SK-N-SH (cell line): ENCODE measurements at places on chromosomes 13 and 19.
A peak's percentile ranks its signal among the peaks of the same experiment; 100 is the strongest.

GRCh38 chr19:49680421-49681351, 3.6 kb downstream of the PRMT1 start:
- peak; percentile 96 for DNase-seq

- no peak for DNase-seq
These were observed 54.8 kb downstream of the COG3 start for GRCh38 chr13:45519493-45519892.

DNA sequence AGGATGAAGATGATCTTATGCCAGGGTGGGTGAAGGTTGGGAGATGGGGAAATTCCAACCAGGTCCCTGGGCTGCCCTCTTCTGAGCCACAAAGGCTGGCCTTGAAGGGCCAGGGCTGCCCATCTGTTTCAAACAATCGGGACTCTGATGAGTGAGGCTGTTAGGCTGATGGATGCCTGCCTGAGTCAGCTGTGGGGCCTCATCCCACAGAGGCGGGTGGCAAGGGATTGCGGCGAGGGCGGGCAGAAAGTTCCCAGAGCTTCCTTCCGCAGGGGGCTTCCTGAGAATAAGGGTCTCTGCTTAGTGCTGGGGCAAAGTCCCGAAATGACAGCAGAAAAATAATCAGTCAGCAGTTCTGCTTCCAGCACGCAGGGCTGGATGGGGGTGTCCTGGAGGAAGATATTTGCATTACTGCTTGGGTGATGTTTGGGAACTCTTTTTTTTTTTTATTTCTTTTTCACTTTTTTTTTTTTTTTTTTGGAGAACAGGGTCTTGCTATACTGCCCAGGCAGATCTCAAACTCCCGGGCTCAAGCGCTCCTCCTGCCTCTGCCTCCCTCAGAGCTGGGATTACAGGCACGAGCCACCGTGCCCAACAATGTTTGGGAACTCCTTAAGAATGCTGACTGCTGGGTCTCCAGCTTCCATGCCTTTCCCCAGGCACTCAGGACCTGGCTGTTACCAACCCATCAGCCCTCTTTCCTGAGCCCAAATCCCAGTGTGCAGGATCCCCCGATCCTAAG, 14.1 kb downstream of the SH3GL1 start:
- DNase-seq: no peak

GRCh38 chr13:30744056-30744680, 8.8 kb downstream of the ALOX5AP start:
- no peak for DNase-seq

GRCh38 chr13:70662231-70662940, 554.1 kb upstream of the KLHL1 start:
- no peak for DNase-seq

DNA sequence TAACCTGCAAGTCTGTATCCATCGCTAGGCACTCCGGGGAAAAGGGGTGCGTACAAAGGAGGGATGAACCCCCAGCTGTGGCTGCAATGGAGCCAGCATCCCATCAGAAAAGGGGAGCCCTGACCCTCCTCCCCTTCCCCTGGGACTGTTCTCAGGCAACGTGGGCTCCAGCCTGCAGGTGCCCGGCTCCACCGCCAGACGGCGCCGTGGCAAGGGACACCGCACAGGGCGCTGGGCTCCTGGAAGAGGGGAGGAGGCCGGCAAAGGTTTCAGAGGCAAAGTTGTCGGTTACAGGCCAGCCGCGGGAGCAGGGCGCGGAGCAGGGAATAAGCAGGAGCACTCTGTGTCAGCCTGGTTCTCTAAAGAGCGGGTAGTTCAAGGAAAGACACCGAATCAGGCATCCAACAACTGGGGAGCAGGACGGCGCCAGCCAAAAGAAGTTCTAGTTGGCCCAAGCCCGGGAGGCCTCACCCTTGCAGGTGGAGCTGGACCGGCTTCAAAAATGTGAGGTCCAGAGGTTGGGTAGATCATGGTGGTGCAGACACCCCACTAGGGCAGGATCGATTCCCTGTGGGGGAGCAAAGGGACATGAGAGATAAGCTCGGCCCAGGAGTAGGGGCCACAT, 53.0 kb upstream of the ATP12A start:
- DNase-seq: peak; percentile 49

DNA sequence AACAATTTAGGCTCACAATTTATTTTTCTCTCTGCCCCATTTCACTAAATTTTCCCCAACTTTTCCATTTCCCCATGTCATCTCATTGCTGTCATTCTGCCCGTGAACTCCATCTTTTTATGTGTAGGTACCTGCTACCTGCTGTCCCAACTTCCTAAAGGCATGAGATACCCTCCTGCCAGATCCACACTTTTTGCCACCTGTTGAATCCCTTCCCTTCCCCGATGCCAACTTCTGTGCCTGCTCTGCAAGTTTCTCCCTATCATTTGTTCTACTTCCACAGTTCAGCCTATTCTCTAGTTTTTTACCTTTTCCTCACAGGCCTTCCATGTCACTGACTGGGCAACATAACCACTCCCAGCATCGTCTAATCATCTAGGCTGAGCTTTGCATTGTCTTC, 607.5 kb upstream of the KLF12 start:
- no peak for DNase-seq

GRCh38 chr13:91313581-91313980, 33.9 kb upstream of the MIR17HG start:
- DNase-seq: no peak

GRCh38 chr13:48194379-48194754, 38.6 kb upstream of the ITM2B start:
- DNase-seq: no peak

DNA sequence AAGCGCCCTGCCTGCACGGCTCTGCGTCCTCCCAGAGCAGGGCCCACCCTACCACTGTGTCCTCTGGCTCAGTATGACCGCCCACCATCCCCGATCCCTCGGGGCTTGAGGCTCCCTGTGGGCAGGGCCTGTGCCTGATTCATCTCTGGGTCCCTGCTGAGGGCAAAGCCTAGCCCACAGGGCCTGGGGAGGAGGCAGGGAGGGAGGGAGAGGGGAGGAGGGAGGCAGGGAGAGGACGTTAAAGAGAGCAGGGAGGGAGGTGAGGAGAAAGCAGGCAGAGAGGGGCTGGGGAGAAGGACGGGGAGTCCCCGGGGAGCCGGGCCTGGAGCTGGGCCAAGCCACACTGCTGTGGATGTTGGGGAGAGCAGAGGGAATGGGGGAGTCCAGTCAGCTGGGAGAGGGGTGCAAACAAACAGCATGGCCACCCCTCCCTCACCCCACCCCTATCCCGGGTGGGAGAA, 4.0 kb upstream of the ERFL start:
- DNase-seq: no peak

GRCh38 chr13:87128491-87128890, 542.7 kb upstream of the SLITRK5 start:
- DNase-seq: no peak

DNA sequence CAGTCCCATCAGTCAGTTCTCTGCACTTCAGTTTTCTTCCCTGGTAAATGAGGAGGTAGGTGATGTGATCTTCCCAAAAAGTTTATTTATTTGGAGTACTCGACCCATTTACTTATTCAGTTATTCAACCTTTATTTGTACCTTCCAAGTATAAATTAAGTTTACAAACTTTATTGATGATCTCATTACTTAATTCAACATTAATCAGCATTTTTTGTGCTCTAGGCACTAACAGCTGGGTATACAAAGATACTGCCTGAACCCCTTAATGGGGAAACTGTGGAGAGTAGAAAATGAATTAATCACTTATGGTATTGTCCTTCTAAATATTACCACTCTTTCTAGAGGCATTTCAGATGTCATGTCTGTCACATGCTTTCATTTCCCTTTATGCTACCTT, 293.3 kb downstream of the DLEU7 start:
- DNase-seq: no peak

- no peak for DNase-seq
These were observed 27.6 kb downstream of the ZNF541 start for GRCh38 chr19:47545061-47545948.

DNA sequence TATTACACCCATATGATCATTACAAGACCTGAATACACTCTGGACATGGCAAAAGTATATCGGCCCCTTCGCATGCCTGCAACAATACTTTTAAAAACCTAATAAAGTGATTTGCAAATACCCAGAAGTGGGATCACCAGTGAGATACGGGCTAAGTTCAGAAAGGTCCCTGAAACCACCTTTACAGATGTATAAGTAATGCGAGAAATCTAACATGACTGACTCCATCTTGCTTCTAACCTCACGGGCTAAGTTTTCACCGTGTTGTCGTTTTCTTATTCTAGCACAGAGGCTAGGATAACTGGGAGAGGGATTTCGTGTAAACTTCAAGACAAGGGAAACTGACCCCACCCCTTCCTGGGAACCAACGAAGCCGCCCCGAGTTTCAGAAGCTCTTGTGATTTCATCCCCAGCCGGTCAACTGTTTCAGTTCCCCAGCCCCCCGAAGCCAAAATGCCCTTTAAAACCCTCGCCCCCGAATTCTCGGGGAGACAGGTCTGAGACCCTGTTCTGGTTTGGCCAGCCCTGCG, 703 bp downstream of the NEK3 start:
- peak; percentile 58 for DNase-seq

GRCh38 chr13:103772576-103772975, 706.4 kb upstream of the SLC10A2 start:
- no peak for DNase-seq

DNA sequence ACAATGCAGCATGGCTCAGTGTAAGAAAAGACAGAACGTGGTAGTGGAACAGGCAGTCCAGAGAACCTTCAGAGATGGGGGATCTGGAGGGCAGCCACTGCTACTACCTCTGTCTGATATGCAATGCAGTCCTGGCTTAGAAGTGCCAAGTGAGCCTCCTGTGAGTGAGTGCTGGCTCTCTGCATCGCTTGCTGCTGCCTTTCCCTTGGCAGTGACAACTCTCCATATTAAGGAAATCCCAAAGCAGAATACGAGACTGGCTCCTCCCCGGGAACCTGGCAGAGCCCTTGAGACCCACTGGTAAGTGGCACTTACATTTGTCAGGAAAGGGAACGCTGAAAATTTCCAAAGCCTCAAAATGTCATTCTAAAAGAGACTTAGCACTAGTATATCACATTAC, 7.5 kb downstream of the DOCK9 start:
- no peak for DNase-seq

DNA sequence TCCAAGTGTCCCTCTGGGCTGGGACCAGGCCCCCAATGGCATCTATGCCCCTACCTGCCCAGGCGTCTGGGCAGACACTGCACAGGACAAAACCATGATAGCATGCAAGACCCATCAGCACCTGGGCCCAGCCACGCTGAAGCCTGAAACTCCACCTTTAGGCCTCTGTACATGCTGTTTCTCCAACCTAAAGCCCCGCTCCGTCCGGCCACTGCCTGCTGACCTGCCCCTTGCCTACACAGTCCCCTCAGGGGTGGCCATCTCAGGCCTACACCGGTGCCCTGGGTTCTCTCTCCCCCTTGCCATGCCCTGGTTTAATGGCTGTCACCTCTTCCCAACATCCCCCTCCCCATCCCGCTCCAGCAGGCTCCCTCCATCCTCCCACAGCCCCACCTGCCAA, 15.3 kb downstream of the GJA3 start:
- no peak for DNase-seq

GRCh38 chr13:66574606-66575005, 655.5 kb downstream of the PCDH9 start:
- no peak for DNase-seq

DNA sequence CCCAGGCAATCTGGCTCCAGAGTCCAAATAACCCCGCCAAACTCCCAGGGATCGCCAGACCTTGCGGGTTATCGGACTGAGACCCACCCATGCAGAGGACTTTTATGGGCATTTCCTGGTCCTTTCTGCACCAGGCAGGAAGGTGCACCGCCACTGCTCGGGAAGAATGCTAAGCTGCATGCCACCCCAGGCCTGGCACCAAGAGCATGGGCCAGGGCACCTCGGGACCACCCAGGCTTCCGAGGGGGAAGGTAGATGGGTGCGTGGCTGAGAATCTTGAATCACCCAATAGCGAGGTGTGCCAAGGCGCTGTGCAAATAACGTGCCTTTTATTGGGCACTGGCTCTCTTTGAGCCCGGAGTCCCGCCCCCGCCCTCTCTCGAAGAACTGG, 422 bp upstream of the ZNF575 start:
- DNase-seq: peak; percentile 59

GRCh38 chr13:72004246-72004645, 137.2 kb upstream of the DACH1 start:
- DNase-seq: no peak

DNA sequence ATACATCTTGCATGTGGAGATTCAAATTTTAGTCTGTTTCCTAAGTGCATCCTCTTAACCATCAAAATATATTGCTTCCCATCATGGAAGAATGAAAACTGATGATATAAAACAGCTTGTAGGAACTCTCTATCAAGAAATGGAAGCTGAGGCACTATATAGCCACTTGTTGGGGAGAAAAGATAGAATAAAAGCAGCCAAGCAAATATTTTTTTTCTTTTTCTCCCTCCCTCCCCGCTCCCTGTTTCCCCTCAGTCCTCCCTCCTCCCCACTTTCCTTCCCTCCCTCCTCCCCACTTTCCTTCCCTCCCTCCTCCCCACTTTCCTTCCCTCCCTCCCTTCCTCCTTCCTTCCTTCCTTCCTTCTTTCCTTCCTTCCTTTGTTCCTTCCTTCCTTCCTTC, 413.8 kb downstream of the GPC6 start:
- no peak for DNase-seq

- no peak for DNase-seq
These were observed 812.8 kb upstream of the SLC10A2 start for GRCh38 chr13:103878891-103879605.

DNA sequence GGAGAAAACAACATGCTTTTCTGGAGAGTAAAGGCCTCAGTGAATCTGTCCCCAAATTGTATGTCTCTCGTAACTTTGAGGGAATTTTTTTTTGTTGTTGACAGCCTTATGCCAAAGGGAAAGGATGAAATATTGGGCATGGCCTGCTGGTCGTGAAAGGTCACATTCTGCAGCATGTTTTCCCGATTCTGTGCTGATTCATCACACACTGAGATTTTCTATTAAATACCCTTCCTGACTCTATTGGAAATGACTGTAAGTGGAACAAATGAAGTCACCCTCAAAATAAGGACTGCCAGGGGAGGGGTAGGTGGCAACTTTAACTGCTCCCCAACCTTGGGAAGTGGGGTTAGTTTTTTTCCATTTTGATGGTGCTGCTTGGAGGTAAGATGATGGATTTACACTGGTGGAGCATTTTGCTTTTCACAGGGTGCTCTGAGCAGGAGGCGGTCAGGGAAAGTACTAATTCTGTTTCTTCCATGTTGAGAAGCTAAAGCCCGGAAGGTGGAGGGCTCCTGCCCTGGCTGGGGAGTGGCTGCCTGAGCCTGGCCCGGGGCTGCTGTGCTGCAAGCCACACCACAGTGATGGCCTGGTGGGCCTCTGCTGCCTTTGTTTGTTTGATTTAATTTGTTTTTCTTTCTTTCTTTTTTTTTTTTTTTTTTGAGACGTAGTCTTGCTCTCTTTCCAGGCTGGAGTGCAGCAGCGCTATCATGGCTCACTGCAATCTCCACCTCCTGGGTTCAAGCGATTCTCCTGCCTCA, 116.8 kb upstream of the SPATA13 start:
- DNase-seq: no peak

- DNase-seq: no peak
These were observed 3.0 kb downstream of the ANGPTL4 start for GRCh38 chr19:8366961-8367326.

DNA sequence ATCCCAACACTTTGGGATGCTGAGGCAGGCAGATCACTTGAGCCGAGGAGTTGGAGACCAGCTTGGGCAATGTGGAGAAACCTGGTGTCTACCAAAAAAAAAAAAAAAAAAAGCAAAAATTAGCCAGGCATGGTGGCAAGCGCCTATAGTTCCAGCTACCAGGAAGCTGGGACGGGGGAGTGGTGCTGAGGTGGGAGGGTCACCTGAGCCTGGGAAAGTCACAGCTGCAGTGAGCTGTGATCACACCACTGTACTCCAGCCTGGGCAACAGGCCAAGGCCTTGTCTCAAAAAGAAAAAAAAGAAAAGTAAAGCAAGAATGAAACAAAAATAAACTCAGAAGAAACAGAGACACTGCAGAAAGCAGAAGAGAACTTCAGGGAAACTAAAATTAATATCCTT, 31.6 kb downstream of the MTRF1 start:
- no peak for DNase-seq
